ENCODE measurements at places on chromosomes 3 and 15.
A peak's percentile ranks its signal among the peaks of the same experiment; 100 is the strongest.

GRCh38 chr3:128452120-128452519, 14.6 kb downstream of the DNAJB8 start:
- DNase-seq, result no peak

GRCh38 chr3:180624714-180625113, 22.8 kb downstream of the TTC14 start:
- no peak for DNase-seq

DNA sequence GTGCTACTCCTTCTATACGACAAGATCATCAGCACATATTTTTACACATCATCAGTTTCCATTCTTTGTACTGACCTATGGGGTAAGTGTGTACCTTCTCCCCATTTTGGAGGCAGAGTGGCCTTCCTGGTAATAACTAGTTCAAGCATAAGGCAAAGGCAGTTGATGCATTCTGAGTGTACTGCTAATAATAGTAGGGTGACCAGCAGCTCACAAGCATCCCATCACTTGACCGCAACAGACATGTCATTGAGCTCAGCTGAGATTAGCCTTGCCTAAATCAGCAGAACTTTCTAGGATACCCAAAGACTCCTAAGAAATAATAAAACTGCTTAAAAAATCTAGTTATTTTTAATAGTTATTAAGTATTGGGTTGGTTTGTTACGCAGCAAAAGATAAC, 329.8 kb upstream of the FRG2C start:
- no peak for DNase-seq

GRCh38 chr15:60479361-60480110, 594 bp upstream of the ICE2 start:
- DNase-seq, result peak; percentile 25

DNA sequence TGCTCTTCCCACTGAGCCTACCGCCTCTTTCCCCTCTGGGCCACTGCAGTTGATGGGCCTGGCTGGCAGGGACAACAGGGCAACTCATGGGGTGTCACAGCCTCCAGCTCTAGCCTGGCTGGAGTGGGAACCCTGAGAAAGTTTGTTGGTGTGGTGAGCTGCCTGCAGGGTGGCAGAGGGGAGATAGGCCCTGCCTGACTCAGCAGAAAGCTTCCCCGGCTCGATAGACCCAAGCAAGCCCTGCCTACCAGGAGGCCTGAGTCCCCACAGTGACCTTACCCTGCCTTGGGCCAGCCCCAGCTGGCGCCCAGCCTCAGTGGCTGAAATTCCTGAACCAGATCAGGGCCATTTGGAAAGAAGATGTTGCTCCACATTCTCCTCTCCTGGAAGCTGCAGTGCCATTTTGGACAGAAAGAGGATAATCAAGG, 29.4 kb downstream of the ABTB1 start:
- DNase-seq, result no peak

DNA sequence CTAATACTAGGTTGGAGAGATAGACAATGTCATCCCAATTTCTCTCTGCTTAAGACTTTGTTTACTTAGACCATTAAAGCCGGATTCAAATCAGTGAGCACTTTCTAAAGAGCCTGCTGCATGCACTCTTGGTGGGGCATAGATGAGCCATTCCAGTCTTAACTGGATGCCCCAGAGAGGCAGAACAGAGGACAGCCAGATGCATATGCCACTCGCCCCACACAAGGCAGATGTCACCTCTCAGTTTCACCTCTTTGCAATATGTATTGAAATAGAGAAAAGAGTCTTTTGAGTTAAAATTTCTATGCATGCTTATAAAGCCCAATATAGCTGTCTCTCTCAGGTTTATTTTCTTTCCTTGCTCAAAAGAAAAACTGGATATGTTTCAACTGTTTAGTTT, 89.5 kb downstream of the LARS2 start:
- no peak for DNase-seq

DNA sequence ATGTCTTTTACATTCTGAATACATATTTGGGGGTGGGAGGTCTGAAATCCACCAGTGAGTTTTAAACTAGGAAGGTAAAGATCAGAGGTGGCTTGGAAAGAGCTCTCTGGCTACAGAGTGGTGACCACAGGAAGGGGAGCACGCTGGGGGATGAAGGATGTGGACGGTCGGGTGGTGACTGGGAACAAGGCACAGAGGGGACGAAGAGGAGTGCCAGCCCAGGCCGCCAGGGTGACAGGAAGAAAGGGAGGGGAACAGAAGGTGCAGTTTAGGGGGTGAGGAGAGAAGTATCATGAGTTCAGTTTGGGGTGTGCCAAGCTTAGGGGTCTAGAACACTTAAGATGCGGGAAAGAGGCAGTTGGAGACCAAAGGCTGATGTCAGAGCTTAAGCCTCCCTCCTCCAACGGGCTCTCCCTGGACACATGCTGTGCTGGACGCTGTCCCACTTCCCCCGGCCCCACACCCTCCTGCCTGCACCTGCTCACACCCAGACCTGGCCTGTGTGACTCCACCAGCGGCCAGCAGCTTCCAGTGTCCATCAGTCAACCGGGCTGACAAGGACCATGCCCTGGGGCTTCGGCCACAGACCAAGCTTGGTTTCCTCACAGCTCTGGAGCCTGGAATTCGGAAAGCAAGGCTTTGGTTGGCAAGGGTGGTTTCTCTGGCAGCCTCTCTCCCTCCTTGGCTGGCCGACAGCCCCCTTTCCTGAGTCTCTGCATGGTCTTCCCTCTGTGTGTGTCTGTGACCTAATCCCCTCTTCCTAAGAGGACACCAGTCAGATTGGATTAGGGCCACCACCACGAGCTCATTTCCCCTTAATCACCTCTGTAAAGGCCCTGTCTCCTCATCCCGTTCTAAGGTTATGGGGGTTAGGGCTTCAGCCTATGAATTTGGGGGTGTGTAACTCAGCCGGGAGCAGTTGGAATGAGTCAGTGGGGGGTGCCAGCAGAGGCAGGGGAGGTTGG, 120.4 kb upstream of the IQSEC1 start:
- no peak for DNase-seq

DNA sequence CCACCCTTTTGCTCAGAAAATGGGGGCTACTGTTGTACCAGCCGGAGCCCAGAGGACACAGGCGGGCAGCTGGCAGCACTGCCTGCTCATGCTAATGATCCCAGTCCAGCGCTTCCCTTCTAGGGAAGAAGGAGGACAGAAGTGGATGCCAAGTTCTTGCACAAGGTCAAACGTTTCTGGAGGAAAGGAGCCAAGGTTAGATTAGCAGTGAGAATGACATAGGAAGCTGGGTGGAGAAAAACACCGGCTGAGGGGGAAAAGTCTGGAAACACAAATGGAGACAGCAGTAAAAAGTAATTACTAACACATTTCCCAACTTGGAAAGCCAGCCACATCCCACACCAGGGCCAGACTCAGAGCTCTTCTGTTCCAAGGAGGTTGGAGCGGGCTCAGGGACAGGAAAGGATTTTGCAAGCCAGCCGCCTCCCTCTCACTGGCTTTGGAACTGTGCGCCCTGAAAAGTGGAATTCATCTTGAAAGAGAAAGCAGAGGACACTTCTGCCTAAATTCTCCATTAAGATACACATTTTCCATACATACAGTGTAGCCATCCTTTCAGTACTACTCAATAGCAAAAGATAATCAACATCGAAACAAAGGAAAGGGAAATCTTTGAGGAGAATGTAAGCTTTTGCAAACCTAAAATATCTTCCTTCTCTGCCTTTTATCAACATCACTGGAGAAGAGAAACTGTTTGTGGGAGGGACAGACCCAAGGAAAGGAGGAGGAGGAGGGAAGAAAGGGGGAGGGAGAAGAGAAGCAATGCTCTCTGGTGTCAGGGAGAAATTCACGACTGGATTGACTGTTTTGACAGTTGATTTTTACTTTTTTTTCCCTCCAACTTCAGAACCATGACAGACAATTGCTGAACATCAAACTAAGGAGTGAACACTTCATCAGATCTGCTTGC, 133.6 kb downstream of the CD47 start:
- peak; percentile 51 for DNase-seq

GRCh38 chr3:156459434-156459833, 95.5 kb downstream of the SSR3 start:
- no peak for DNase-seq

DNA sequence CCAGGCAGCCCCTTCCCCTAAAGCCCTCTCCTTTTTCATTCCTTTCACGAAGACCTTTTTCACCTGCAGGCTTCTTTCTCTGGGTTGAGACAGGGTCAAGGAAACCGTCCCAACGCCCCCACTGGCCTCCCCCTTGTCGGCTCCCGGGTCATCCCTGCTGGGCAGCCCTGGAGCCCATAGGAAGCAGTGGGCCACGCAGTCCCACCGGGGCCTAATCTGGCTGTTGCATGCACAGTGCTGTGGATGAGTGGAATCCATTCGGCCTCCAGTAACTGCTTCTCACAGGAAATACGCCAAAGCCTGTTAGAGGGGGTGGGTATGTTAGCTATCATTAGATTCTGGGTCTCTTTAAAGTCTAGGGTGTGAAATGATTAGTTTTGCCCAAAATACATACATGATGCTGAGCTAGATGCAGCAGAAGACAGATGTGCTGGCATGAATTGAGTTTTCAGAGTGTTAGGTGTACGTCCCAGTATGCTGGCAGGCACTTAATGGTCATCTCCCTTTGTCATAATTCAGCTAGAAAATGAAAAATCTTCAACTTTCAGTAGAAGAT, 16.6 kb downstream of the LYSMD4 start:
- no peak for DNase-seq

DNA sequence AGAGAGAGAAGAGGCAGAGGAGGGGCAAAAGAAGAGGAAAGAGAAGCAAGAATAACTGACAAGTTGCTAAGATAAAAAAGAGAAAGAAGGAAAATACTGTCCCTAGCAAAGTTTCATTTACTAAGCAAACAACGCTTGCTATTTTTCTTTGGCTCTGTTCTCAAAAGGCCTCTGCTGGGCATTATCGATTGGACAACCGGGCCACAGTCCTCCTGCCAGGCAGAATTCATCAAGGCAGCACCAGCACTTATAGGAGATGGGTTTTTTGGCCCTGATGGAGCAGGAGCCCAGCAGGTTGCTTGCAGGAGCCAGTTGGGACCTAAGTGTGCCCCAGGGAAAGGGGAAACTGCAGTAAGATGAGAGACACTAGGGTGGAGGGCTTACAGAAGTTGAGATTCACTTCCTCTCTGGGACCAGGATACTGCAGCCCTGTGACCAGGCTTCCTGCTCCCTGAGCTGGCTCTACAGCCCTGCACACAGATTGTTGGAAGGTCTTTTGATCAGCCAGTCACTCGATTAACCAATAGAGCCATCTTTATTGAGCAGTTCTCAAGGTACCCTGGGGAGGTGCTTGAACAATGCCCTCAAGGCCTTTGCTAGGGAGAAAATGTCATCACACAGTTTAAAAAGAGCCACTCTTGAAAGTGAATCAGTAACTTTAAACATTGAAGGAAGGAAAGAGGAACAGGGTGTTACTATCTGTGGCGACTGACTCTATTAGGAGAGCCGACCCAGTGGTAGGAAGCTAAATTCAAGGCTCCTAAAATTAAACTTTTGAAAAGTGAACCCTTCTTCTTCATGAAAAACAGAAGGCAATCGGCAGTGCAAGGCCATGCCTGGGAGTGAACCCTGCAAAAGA, 28.8 kb upstream of the GLCE start:
- no peak for DNase-seq

GRCh38 chr3:100260081-100260684, 609 bp upstream of the TBC1D23 start:
- DNase-seq, result peak; percentile 32

DNA sequence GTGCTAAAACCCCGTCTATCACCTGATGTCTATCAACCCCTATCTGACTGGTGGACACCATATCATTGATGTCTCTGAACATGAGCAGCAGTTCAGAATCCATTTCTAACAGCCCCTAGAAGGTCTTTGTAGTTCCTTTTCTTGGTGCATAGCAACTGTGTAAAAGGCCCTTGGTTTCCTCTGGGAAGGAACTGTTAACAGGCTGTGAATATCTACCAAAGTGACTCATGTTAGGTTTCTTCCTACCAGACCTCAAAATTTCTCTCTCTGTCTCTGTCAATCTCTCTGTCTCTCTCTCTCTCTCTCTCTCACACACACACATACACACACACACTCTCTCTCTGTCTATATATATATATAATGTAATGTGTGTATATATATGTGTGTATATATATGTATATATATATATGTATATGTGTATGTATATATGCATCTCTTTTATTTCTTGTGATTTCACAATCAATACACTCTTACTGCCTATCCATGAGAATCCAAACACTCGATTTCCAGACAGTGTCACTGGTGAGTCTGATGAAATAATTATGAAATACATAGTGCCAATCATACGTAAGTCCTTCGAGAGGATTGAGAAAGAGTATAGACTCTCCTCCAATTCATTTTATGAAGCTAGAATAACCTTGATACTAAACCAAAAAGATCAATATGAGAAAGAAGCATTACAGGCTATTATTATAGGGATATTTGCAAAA, 335.9 kb upstream of the SLCO3A1 start:
- DNase-seq, result no peak

- DNase-seq, result no peak
Measured at GRCh38 chr3:135169651-135170050, 374.6 kb downstream of the EPHB1 start.

DNA sequence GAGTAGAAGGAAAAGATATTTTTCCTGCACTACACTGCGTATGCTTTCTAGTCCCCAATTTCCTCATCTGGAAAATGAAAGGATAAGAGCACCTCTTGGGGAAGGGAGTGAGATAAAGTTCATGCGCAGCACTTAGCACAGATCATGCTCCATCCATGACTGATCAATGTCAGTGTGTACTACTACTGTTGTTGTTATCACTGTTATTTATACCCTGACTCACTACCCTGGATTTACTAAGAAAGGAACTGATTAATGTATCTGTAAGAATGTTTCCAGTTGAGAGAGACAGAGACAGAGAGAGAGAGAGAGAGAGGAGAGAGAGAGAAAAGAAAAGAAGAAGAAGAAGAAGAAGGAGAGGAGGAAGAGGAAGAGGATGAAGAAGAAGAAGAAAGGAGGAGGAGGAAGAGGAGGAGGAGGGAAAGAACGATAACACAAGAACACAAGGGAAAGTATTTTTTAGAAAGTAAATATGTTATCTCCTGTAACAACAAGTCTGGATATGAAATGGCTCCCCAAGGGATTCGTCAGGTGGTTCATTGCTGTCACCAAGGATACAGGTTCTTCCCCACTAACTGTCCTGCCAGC, 212.2 kb upstream of the PROK2 start:
- no peak for DNase-seq

DNA sequence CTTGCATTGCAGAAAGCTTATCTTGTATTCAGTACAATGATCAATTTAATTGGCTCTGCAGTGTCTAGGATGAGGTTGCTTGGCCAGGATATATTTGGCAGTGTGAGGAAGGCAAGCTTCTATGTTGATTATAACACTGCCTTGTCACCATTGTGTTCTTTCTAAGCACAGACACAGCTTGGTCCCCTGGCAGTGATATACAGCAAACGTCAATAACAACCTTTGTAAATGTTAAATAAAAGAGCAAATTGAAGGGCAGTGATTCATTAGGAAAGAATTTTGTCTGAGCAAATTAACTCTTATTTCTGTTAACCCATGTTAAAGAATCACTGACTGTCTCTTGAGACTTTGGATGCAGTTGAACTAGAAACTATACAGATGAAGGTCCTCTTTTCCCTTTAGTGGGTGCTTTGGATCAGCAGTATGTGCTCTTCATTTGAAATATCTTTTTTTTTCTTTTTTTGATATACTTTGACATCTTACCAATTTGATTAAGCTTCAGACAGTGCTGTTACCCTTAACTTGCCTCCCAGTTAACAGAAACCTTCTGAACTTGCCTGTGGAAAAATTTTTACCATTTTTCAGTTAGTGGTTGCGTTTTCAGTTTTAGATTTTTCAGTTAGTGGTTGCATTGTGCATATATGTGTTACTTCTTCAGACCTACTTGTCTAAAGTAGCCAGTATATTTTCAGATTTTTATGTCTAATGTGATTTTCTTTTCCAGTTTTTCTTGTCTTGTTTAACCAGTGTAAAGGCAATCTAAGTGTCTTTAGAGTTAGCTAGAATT, 199.8 kb downstream of the TCF12 start:
- no peak for DNase-seq

- DNase-seq, result no peak
Measured at GRCh38 chr3:152519376-152519775, 250.6 kb downstream of the MBNL1 start.
